ENCODE measurements at places on chromosomes 1 and 21. TPM values are rescaled to one million over a fixed set of nuclear protein-coding genes. Genes with fewer than 3 reads are reported as not detected.

- no peak for DNase-seq
These were observed 25.2 kb upstream of the OR10J4 start for GRCh38 chr1:159406821-159407220.

The F13B gene
- not detected for total RNA-seq

- no peak for DNase-seq
These were observed 62.9 kb downstream of the CLSTN1 start for GRCh38 chr1:9760824-9761223.

DNA sequence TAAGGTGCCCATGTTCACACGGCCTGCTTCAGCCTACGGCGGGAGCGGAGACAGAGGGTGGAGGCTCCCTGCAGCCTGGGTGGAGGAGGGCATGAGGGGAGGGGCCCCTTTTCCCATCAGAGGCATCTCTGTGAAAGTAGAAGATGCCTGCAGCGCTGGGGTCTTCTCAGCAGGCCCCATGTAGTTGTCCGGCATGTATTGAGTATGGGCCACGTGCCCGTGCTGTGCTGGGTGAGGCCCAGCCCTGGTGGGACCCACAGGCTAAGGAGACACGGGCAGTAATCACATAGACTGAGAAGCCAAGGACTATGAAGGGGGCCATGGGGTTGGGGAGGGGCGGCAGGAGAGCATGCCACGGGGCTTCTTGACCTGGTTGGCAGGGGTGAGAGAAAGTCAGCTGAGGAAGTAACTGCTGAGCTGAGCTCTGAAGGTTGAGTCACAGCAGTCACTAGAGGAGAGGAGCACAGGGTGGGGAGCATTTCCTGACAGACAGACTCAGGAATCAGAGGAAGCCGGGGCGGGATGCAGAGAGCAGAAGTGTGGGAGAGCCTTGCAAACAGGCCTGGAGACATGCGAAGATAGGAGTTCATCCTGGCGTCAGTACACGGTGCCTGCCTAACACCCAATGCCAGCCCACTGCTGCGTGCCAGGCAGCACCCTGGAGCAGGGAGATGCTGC, 21.6 kb downstream of the PSEN2 start:
- DNase-seq, result no peak

DNA sequence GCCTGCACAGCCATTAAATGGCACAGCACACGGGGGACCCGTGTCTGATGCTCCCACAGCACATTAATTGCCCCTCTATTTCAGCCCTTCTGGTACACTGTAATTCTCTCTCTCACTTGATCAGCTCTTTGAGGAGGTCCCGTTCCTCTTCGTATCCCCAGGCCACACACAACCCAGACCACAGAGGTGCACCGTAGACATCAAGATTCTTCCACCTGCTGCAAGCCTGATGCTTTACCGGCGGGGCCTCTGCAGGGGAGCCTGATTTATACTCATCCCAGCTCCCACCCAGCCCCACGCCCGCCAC, 759 bp downstream of the SMYD3 start:
- DNase-seq, result no peak

- no peak for DNase-seq
These were observed 76.2 kb upstream of the ANGPTL1 start for GRCh38 chr1:178946855-178947676.

DNA sequence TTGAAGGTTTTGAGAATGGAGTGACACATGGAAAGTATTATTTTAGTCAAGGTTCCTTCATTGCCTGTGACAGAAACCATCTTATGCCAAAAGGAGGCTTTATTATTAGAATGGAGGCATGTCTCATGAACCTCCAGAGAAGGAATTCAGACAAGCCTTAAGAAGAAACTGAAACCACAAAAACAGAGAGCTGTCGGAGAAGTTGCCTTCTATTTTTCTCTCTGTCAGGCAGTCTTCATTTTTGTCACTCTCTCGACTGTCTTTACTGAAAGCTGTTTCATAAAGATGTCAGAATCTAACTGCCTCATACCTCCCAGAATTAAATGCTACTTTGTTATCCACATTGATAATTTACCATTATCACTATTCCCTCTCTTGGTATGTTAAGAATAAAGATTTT, 434.7 kb upstream of the ADGRL4 start:
- DNase-seq, result no peak

The LAPTM5 gene
- 2.6 TPM for total RNA-seq

The C1orf216 gene
- total RNA-seq, result 9.2 TPM

DNA sequence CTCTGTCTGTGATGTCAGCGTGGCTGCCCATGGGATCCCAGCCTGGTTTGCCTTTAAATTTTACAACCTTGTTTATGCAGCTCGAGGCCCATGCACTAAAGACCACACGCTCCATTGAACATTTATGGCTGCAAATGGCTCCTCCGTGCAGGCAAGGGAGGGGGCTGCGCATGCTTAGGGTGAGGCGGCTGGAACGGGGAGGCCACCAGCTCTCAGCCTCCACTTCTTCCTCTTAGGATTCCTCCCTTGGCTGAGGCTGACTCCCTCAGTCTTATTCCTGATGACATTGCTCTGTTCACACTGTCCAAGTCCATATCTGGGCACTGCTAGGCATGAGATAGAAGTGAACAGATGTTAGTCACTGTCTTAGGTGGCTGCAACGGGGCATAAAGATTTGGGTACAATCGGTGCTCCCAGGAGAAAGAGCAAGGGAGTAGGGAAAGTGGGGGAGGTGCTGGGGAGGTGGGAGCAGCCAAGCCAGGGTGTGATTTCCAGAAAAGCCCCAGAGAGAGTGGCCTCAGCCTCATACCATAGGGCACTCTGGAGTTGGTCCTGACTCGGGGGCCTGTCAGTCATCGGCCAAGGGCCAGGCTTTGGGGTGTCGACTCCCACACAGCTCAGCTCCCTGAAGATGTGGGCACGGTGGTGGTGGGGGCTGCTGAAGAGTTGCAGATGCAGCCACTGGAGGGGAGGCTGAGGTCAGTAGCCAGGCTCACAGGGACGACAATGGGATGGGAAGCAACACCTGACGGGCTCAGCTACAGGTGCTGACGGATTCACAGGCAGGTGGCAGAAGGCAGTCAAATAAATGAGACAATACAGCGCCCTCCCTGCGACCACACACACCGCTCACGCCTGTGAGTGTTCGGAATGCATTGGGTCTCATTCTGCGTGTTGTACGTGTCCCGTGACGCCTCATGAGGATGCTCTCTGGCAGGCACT, 37.3 kb upstream of the ACTL8 start:
- DNase-seq, result peak; percentile 16

GRCh38 chr1:201009962-201010645, 13.4 kb downstream of the KIF21B start:
- DNase-seq, result no peak

- DNase-seq, result no peak
These were observed 21.2 kb upstream of the XPR1 start for GRCh38 chr1:180610556-180611015.

DNA sequence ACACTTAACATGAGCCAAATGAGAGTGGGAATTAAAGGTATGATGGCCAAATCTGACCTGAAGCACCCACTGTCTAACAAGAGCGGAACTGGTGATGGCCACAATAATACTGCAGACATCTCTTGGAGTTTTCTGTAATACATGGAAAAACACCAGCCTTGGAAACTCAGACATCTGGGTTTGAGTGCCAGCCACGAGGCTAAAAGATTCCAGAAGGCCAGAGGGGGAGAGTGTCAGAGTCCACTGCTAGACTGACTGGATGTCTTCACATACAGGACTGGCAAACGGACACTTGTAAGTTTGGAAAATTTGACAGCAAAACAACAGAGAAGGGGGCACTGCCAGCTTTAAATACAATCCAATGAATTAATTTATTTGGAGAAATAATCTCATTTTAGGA, 175.1 kb downstream of the ADSS2 start:
- DNase-seq, result no peak

The SAMD13 gene
- total RNA-seq, result 1.2 TPM

Data from kidney epithelial cell (primary cell).